Right atrium auricular region (tissue), 2 donors: ENCODE measurements at places on chromosomes 1 and 21. TPM values are rescaled to one million over a fixed set of nuclear protein-coding genes. Genes with fewer than 3 reads are reported as not detected.

- no peak for DNase-seq
Measured at GRCh38 chr1:30088594-30088993, 634.8 kb downstream of the MATN1 start.

- DNase-seq, result no peak
Measured at GRCh38 chr1:192876633-192877032, 67.8 kb downstream of the RGS2 start.

DHX9 gene
- total RNA-seq, result 44.7 TPM

DNA sequence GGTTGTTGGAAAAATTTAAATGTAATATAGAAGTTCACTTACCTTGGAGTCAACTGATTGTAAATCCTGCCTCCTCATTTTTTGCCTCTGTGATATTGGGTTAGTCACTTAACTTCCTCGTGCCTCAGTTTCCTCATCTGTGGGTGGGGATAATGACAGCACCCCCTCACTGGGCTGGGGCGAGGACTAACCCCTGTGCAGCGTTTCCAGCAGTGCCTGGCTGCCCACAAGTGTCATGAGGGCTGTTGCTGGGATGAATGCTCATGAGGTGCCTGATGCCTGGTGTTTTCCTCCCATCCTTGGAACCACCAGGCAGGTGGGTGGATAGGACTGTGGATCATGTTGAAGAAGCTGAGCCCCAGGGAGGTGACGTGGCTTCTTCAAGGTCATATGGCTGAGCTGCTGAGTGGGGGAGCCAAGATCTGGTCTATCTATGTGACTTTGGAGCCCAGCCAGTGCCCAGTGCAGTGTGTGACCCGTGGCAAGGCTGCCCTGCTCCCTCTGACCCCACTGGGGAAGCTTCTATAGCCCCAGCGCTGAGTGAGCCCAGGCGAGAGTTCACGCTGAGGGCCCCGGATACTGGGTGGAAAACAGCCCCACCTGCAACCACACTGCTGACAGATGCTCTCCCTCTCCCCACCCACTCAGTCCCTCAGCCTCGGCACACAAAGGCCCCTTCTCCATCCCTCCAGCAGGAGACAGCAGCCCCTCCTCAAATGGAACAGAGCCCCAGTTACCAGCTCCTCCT, 446.0 kb downstream of the PTPRU start:
- peak; percentile 42 for DNase-seq

TRABD2B gene
- 8.1 TPM for total RNA-seq

DNA sequence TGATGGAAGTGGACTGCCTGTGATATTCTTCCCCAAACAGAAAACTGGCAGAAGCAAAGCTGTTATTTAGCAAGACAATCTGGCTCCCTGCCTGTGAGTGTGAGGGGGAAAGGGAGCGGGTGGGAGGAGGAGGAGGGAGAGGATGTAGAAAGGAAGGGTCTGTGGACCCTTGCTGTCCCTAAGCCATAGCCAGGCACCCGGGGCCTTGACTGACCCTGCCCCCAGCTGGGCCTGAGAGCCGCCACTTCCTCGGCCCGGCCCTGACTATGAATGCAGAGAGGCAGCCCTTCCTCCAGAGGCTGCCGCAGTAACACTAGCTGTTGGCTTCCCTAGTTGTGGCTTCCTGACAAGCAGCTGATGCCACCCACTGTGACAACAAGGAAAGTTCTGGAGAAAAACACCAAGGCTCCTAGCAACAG, 13.9 kb downstream of the PLA2G2F start:
- no peak for DNase-seq

TFF1 gene
- total RNA-seq, result not detected

CYYR1 gene
- total RNA-seq, result 9.6 TPM

DNA sequence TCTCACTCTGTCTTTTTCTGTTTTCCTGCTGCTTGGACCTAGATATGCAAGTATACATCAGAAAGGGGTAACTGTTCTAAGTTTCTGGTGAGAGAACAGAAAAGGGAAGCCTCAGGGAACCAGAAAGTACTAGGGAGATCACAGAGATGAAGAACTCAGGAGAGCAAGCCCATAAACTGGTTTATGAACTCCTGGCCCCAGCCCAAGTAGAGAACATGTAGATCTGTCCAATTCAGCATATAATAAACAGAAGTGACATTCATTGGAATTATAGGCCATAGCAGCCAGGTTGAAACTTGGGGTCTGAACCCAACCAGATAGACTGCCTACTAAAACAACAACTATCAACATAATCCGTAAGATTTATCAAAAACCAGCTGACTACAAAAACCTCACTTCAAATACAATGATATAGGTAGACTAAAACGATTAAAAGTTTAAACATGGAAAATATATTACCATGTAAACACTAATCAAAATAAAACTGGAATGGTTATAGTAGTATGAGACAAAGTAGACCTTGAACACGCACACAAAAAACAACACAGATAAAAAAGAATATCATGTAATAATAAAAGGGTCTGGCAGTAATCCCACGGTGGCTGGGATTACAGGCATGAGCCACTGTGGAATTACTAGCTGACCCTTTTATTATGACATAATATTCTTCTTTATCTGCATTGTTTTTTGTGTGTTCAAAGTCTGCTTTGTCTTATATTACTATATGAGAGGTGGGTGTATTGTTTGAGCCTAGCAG, 65.0 kb downstream of the ZSWIM5 start:
- no peak for DNase-seq

- no peak for DNase-seq
Measured at GRCh38 chr1:173255214-173255813, 48.2 kb upstream of the TNFSF4 start.

KLHDC9 gene
- 2.9 TPM for total RNA-seq

- no peak for DNase-seq
Measured at GRCh38 chr1:30785181-30785580, 27.6 kb upstream of the LAPTM5 start.
